Dermis microvascular lymphatic vessel endothelial cell (primary cell): ENCODE measurements at places on chromosomes 4 and X. TPM values are rescaled to one million over a fixed set of nuclear protein-coding genes. Genes with fewer than 3 reads are reported as not detected.

MAGEA3 gene
- not detected in 2 replicates for total RNA-seq

CNKSR2 gene
- not detected in 2 replicates for total RNA-seq

ITM2A gene
- total RNA-seq, result 25.2 and 95.0 TPM in 2 replicates

TRIM2 gene
- 10.0 and 13.9 TPM in 2 replicates for total RNA-seq

HSFX1 gene
- 0.26 and 0.63 TPM in 2 replicates for total RNA-seq

LANCL3 gene
- total RNA-seq, result 0.13 and 0.25 TPM in 2 replicates

TMSB15A gene
- total RNA-seq, result 0.76 and 1.4 TPM in 2 replicates

AKAP14 gene
- not detected in 2 replicates for total RNA-seq

SLITRK4 gene
- 0.13 TPM in 2 replicates for total RNA-seq

ALAS2 gene
- total RNA-seq, result not detected in 2 replicates

CT47C1 gene
- total RNA-seq, result not detected in 2 replicates

ABHD18 gene
- 5.6 and 5.9 TPM in 2 replicates for total RNA-seq

RAB39B gene
- 0.13 and 0.26 TPM in 2 replicates for total RNA-seq

TDO2 gene
- not detected in 2 replicates for total RNA-seq

STOX2 gene
- total RNA-seq, result 10.0 and 29.3 TPM in 2 replicates

TLR6 gene
- 0.13 TPM in 2 replicates for total RNA-seq

SPANXN3 gene
- not detected in 2 replicates for total RNA-seq

UBE2D3 gene
- total RNA-seq, result 301 and 302 TPM in 2 replicates

RASSF6 gene
- total RNA-seq, result not detected in 2 replicates
